Hematopoietic multipotent progenitor cell treated with erythropoietin and hydrocortisone succinate and interleukin-3 and kit ligand, for 8 days (in vitro differentiated cells): ENCODE measurements at places on chromosomes 6 and 20.
A peak's percentile ranks its signal among the peaks of the same experiment; 100 is the strongest.

- no peak for DNase-seq
Measured at GRCh38 chr20:13389115-13389514, 168.0 kb downstream of the ISM1 start.

DNA sequence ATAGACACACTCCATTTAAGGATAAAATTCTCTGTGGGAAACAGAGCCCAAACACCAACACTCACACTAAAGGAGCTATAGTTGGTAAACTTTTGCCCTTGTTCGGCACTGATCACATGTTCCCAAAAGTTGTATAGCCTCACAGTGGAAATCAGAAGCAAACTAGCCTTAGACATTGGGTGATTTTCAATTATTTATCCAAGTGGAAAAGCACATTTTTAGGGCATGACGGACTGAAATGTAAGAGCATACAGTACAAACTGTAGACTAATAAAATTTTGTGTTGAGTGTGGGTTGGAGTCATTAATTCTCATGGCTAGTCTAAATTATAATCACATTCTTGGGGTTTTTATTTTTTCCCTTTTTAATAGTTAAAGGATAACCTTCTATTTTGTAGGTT is 202.4 kb downstream of the MOXD1 start:
- no peak for DNase-seq

- DNase-seq, result no peak
Measured at GRCh38 chr6:114446342-114446741, 103.5 kb upstream of the HS3ST5 start.

DNA sequence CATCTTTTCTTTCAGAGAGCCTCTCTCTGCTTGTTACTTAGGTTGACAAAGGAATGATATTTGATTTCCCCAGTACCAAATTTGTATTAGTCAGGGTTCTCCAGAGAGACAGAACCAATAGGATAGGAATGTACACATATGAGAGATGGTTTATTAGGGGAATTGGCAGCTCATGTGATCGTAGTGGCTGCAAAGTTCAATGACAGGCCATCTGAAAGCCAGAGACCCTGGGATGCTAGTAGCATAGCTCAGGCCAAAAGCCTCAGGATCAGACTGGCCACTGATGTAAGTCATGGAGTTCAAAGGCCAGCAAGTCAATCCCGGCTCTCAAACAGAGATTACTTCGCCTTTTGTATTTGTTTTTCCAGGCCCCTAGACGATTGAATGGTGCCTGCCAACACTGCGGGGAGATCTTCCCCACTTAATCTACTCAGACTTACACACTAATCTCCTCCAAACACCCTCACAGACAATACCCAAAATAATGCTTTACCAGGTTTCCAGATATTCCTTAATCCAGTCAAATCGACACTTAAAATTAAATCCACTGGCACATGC is 215.5 kb downstream of the ALDH8A1 start:
- DNase-seq, result no peak

GRCh38 chr6:122631571-122632249 is 21.5 kb downstream of the PKIB start:
- no peak for DNase-seq

- DNase-seq, result no peak
Measured at GRCh38 chr6:46932526-46933319, 11.0 kb upstream of the ADGRF5 start.

- peak; percentile 35 for DNase-seq
Measured at GRCh38 chr6:77740380-77740779, 87.5 kb downstream of the MEI4 start.

DNA sequence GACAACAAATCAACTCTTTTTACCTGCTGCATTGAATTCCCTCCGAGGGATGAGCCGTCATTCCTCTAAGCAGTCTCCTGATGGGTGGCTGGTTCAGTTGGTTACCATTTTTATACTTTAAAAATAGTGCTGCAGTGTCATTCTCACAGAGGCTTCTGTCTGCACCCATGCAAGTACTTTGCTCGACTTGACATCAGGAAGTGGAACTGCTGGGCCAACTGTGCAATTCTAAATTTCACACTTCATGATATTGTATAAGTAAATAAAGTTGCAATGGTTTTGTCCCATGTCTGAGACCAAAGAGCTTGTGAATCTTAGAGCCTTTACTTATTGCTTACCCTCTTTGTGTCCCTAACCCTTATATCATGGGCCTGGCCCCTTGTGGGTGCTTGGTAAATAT is 2.5 kb downstream of the BTN3A1 start:
- no peak for DNase-seq

- no peak for DNase-seq
Measured at GRCh38 chr20:25197183-25197869, 1.8 kb downstream of the ENTPD6 start.

- DNase-seq, result no peak
Measured at GRCh38 chr6:74967821-74968220, 238.0 kb downstream of the COL12A1 start.

DNA sequence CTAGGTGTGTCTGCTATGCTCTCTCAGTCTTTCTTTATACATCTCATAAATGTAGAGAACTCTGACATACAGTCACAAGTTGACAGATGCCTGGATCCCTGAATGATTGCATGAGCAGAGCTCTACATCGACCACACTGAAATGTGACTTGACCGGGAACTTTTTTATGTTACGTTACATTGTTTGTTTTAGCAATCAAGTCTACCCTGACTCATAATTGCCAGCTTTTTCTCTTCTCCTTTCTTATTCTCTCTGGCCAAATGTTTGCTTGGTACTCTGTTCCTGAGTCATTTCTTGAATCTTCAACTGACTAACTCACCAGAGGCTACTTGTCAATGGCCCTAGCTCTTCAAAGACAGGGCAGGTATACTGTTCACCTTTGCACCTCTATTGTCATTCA is 213.6 kb upstream of the DTNBP1 start:
- no peak for DNase-seq

DNA sequence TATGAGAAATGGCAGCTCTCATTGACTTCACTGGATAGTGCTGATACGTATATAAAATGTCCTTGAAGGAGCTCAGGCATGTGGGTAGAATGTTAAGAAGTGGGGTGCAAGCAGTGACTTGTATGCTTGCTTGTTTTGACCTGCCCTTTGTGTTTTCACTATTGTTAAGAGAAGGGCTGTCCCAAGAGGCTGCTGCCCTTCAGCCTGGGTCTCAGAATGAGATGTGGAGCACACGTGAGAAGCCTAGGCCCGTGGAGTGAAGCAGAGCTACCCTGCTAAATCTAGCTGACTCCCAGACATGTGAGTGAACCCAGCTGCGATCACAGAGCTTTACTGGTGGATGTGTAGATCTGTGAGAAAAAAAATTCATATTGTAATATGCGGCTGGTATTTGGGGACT is 305.3 kb upstream of the RGS17 start:
- DNase-seq, result no peak

DNA sequence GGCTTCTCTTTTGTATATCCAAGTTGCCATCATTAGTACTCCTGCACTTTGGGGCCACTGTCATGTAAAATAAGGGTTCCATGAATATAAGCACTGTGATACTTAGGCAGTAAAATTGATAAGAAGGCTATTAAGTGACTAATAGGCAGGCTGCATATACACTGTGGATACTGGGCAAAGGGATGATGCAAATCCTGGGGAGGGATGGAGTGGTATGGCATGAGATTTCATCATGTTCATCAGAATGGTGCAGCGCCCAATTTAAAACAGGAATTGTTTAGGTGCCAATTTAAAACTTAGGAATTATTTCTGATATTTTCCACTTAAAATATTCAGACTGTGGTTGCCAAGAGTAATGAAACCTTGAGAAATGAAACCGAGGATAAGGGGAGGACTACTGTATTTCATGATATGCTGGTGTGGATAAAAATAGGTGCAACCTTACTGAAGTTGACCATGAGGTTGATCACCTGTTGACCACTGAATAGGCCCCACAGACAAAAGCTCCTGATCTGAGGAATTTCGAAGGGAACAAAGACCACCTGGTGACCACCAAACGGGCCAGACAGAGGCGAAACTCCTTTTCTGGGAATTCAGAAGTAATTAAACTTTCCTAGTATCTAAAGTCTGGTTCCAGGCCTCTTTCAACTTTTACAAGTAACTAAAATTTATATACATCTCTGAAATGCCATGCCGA is 4.9 kb upstream of the TRIM39 start:
- DNase-seq, result no peak

DNA sequence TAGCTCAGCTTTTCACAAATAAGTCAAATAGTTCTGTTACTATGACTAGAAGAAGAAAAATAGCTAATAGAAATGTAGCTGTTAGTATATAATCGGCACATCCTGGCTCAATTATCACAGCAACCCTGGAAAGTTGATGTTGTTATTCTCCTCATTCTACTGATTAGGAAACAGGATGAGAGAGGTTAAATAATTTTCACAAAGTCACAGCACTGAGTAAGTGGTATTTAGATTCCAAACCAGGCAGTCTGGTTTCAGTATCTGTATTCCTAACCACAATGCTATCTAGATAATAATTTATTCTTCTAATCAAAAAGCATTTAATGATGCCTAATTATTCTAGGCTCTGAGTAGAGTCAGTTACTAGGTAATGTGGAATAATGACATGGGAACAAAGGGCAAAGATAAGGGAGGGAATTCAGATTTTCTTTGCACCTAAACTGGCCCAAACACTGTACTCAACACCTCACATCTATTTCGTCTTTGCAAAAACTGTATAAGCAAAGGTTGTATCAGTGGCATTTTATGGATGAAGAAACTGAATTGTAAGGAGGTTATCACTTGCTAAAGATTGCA is 51.3 kb downstream of the PDE7B start:
- no peak for DNase-seq

- no peak for DNase-seq
Measured at GRCh38 chr6:167272151-167272550, 19.0 kb upstream of the UNC93A start.

- no peak for DNase-seq
Measured at GRCh38 chr6:127791779-127792528, 108.9 kb downstream of the THEMIS start.

GRCh38 chr6:142879527-142879926 is 65.4 kb downstream of the HIVEP2 start:
- DNase-seq, result no peak

DNA sequence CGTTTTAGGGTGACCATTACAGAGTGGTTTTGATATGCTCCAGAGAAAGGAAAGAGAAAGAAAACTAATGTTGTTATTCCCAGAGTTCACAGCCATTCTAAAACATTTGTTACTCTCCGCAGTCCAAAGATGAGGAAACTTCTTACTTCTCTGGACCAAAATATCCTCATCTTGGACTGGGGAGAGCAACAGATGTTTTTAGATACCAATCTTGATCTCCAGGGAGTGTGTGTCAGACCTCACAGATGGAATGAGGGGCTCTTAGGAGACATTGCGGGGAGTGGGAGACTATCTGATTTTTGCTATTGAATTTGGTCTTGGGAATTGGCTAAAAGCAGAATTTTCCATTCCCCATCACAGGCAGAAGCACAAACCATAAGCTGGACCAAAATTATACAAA is 110.8 kb downstream of the TNFAIP3 start:
- no peak for DNase-seq

- DNase-seq, result no peak
Measured at GRCh38 chr6:138555421-138555988, 56.2 kb upstream of the NHSL1 start.

GRCh38 chr20:44157061-44157460 is 29.9 kb downstream of the JPH2 start:
- DNase-seq, result no peak

- peak; percentile 68 for DNase-seq
Measured at GRCh38 chr20:35739294-35740163, 2.5 kb downstream of the RBM39 start.

DNA sequence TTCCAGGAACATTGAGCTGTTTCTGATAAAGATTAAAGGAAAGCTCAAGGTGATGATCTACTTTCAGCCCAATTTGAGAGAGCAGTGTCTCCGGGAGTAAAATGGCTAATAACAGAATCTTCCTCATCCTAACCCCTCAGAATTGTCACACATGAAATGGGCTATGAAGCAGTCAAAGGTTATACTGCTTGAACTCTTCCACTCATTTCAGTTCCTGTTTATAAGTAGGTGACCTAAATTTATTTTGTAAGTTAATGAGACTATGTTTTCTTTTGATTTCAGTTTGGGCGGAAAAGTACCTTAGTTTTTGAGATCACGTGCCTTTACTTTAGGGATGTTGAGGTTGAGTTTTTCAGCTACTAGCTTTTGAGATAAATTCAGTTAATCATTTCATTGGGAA is 47.2 kb downstream of the QKI start:
- DNase-seq, result no peak

- DNase-seq, result no peak
Measured at GRCh38 chr6:19479551-19479950, 357.6 kb upstream of the ID4 start.

- DNase-seq, result no peak
Measured at GRCh38 chr6:90224196-90224595, 72.4 kb downstream of the BACH2 start.

DNA sequence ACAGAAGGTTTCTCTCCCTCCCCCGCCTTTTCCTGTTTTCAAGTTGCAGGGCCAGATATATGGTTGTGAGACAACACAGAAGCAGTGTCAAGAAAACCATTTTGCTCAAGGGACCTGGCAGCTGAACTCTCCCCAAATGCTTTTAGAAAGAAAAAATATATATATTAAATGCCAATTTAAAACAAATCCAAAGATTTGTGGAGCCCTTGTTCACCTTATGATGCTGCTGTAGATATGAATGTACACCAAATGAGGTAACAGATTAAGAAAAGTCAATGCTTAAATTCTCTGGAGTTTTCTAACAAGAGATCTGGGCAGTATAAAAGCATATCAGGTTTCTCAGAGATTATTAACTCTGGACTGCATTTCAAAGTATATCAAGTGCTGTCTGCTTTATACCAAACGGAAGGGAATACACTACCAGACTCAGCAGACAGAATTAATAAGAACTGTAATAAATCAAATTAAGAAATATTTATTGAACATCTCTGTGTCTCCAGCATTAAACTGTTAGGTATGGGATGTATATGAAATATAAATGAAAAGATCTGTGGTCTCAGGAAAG is 357.5 kb downstream of the HDGFL1 start:
- no peak for DNase-seq

GRCh38 chr20:22946596-22946995 is 88.5 kb upstream of the SSTR4 start:
- DNase-seq, result no peak

GRCh38 chr6:155088856-155089255 is 93.7 kb downstream of the TIAM2 start:
- no peak for DNase-seq

- no peak for DNase-seq
Measured at GRCh38 chr6:150156460-150156859, 13.6 kb downstream of the PPP1R14C start.

DNA sequence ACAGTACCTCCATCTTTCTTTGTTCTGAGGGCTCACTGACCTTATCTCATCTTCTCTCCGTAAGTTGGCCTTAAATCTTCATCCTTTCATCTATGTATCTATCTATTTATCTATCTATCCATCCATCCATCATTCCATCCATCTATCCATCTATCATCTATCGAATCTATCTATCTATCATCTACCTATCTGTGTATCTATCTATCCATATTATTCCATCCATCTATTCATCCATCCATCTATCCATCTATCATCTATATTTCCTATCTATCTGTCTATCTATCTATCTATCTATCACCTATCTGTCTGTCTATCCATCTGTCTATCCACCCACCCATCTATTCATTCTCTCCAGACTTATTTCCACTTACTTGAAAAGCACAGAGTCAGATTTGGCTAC is 147.3 kb upstream of the PMEPA1 start:
- no peak for DNase-seq

GRCh38 chr20:15220778-15221565 is 883.6 kb upstream of the FLRT3 start:
- DNase-seq, result no peak

- DNase-seq, result no peak
Measured at GRCh38 chr20:42435230-42435629, 754.5 kb downstream of the PTPRT start.
